ENCODE measurements at places on chromosomes 12 and 14.

DNA sequence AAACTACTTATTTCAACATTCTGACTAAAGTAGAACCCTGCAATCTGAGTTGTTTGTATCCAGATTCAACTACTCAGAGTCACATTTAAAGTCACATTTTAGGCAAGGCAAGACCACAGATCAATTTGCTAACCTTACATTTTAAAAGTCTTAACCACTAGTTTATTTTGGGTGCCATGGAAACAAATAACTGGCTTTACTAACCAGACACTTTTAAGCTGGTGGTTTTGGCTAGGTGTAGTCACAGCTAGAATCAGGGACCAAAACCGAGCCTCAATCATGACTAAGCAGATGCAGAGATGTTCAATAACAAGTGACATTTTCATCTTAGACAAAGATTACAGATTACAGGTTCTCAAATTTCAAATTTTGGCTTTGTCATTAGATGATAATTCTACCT lies 115.3 kb downstream of the PDE6H start:
- no peak for DNase-seq

GRCh38 chr12:17159506-17160300 lies 553.7 kb upstream of the LMO3 start:
- DNase-seq, result no peak

GRCh38 chr14:97052001-97052400 lies 254.8 kb downstream of the VRK1 start:
- DNase-seq, result no peak

- DNase-seq, result peak; percentile 48
Measured at GRCh38 chr12:120640861-120641833, 721 bp downstream of the CABP1 start.

GRCh38 chr12:13258197-13258596 lies 61.7 kb downstream of the EMP1 start:
- no peak for DNase-seq

GRCh38 chr12:49577589-49578315 lies 9.8 kb upstream of the MCRS1 start:
- peak; percentile 32 for DNase-seq

- no peak for DNase-seq
Measured at GRCh38 chr14:32635061-32635719, 303.5 kb upstream of the NPAS3 start.

- no peak for DNase-seq
Measured at GRCh38 chr12:121789233-121789781, 4.2 kb downstream of the RHOF start.

DNA sequence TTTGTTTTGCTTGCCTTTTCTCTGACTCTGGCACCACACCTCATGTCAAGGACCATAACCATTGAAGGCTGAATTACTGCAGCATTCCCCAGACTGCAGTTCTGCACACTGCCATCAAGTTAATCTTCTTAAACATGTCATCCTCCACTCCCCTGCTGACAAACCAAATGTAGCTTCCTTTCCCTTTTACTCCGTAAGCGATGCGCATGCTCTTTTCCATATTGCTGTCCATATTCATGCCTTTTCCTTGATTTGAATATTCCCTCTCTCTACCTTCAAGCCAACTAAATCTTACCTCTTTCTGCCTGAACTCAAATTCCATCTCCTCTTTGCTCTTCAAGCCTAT lies 13.6 kb downstream of the GPX2 start:
- DNase-seq, result no peak

- DNase-seq, result no peak
Measured at GRCh38 chr14:77859934-77860570, 60.1 kb downstream of the ADCK1 start.

DNA sequence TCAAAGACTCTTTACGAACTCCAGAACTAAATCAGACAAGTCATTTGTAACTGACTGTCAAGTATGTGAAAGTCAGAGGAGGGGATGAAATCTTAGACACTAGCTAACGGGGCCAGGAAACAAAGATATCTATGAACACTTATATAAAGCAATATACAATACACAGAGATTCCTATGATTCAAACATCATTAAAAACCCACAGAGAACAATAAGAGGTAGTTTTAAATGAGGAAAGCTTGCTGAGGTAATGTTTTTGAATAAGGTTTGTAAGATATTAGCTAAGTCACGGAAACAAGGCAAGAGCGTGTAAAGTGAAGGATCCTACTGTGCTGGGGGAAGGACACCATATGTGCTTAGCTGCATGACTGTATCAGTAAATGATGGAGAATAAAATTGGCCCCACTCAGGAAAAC lies 36.7 kb downstream of the SAV1 start:
- no peak for DNase-seq

- no peak for DNase-seq
Measured at GRCh38 chr12:92504594-92504981, 198.2 kb upstream of the PLEKHG7 start.
